ENCODE measurements at places on chromosomes 3 and 15.
A peak's percentile ranks its signal among the peaks of the same experiment; 100 is the strongest.

- DNase-seq = no peak
Measured at GRCh38 chr15:81146466-81146865, 12.4 kb downstream of the CFAP161 start.

DNA sequence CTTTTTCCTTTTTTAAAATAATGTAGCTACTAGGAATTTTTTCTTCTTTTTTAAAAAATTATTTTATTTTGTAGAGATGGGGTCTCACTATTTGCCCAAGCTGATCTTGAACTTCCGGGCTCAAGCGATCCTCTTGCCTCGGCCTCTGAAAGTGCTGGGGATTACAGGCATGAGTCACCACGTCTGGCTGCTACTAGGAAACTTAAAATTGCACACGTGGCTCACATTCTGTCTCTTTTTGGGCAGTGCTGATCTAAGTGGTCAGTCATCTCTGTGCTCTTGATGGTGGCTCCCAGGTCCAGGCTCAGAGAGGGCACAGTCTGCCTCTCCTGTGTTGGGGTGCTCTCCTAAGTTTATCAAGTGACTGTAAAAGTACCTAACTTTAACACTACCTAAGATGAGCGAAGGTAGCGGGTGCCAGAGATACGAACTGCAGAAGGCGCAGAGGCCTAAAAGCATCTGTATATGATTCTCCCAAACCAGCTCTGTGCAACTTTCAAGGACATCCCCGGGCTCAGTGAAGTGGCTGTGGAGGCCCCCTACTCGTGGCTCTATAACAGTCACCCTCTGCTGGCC lies 52.9 kb upstream of the SEC13 start:
- peak; percentile 63 for DNase-seq

- no peak for DNase-seq
Measured at GRCh38 chr3:184648636-184649035, 63.2 kb downstream of the MAGEF1 start.

DNA sequence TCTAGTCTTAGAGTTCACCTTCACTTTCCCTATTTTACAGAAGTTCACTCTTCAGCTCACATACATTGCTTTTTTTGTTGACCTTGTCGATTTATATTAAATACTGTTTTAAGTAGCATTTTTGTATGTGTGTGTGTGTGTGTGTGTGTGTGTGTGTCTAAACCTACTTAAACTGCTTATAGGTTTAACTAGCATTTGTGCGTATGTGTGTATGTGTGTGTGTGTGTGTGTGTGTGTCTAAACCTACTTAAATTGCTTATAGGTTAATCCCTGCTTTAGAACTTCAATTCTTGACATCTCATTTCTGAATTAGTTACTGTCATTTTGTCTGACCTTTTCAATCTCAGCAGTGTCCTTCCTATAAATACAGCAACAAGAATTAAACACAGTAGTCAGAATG lies 254.8 kb upstream of the EPHA3 start:
- DNase-seq = no peak

DNA sequence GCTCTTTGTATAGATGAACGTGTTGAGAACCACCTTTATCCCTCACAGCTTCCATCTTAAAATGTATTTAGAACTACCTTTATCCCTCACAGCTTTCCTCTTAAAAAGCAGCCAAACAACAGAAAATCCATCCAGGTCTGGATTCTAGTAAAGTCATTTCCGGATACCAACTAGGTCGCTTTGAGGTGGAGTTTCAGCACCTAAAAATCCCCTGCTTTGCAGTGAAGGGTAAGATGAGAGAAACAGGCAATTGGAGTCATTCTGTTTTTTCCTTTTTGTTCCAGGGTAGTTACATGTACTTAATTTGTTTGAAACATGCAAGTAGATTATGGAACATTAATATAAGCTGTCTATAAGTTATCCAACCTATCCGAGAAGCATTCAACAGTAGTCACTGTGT lies 192.0 kb downstream of the UBE2E2 start:
- DNase-seq = no peak

DNA sequence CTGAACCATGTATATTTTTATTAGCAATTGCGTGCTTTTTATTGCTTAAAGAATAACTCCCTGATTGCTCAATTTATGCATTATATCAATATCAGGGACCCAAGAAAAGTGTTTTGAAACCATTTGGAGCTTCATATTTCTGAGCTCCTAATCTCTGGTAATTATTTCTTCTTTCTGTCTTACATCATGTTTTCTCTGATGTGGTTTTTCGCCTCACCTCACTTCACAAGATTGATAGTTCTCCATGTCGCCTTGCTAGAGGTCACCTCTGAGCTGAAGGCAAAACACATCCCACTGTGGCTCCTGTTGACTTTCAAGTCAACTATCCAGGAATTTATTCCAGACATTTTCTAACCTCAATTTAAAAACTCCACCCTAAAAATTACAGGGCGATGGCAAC lies 837.4 kb downstream of the CADM2 start:
- DNase-seq = no peak

GRCh38 chr15:84762840-84763572 lies 14.6 kb downstream of the ZNF592 start:
- DNase-seq = no peak

DNA sequence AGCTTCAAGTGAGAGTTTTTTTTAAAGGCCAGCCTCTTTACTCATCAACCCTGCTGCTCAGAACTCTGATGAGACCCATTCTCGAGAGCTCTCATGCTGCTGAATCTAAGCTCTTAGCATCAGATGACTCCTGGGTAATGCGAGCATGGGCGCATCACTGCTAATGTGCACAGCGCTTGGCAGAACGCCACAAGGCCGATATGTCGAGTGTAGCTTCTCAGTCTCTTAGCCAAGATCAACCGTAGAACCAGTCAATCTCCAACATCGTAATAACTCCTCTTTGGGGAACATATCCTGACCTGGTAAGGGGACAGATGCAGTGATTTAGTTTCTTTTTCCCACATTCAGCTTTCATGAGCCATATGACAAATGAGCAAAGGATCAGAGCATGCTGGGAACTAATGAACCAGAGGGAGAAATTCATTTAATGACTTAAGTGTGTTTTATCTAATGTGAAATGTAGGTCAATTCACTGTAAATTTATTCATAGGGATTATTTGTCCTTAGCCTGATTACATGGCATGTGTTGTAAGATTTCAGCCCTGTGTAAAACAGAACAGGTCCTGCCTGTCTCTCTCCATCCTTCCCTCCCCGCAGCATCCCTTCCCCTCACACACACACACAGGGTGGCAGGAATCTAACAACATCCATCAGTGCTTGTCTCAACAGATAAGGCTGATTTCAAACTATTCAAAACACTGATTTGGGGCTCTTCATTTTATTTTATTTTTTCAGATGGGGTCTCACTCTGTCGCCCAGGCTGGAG lies 195.4 kb upstream of the C2CD4B start:
- no peak for DNase-seq

DNA sequence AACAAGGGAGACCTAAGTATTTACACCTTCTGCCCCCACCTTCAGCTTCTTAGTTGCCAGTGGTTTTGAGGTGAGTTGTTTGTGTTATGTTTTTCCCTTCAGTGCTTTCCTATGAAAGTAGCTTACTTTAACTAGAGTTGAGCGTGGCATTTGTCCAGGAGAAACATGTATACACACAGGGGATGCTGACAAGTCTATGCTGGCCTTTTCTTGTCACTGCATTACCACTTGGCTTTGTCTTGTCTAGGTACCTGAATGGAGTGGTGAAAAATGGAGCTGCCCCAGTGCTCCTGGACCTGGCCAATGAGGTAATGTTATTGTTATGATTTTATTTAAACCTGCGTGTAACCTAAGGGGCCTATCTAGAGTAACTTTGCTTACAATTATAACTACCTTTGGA lies 74.4 kb downstream of the CDIN1 start:
- peak; percentile 53 for DNase-seq

DNA sequence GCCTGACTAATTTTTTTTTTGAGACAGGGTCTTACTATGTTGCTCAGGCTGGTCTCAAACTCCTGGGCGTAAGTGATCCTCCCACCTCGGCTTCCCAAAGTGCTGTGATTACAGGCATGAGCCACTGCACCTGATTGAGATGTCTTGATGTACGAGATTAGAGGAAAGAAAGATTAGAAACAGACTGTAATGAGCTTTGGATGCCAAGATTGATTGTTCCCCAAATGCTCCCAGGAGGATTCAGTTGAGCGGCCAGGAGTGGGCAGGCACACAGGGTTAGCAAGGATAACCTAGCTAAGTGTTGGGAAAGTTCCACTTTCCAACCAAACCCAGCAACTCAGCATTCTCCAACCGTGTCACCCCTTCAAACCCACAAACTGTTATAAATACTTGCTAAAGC lies 63.7 kb downstream of the SRGAP3 start:
- DNase-seq = no peak

GRCh38 chr15:85620690-85621049 lies 174.1 kb downstream of the KLHL25 start:
- peak; percentile 60 for DNase-seq

- DNase-seq = no peak
Measured at GRCh38 chr15:77032052-77032646, 37.2 kb downstream of the PSTPIP1 start.

DNA sequence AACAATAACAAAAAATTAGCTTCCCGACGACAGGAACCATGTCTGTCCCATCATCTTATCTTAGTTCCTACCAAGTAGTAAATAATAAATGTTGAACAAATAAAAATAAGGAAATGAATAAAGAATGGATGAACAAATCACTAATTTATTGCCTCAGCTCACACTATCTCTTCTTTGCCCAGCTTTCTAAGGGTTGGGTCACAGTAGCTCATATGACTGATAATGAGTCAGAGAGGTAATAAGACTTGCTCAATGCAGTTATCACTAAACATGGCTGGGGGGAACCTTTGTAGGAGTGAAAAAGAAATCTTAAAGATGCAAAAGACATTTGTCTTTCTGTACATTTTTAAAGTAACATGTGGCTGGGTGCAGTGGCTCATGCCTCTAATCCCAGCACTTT lies 182.2 kb downstream of the WDR76 start:
- peak; percentile 57 for DNase-seq

- peak; percentile 76 for DNase-seq
Measured at GRCh38 chr15:80861731-80862170, 82.6 kb downstream of the CEMIP start.

DNA sequence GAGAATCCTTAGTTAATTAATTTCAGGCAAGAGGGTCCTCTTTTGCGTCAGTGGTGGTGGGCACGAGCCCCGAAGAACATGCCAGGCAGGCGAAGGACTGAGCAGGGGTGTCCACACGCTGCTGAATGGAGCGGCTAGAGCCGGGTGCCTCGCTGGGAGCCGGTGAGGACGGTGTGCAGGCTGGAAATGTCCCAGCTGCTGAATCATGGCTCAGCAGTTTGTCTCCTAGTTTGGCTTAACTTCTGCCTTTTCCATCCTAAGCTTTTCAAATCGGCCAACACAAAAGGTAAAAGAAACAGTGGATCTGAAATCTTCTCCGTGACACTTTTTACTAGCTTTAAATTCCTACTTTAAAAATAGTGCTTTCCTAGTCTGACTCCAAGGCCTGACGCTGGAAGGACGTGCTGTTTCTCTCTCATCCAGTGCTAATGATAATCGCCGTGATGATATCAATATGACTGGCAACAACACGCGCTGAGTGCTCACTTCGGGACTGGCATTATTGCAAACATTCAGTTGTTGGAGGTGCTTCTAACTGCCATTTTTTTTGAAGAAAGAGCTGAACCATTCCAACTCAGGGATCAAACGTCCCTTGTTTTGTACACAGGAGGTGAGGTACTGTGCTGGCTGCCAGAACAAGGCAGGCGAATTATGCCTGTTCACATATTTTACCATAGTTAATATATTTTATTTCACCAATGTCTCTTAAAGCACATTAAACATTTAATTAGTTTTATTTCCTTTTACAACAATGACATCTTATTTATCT lies 19.8 kb downstream of the PCSK6 start:
- DNase-seq = no peak

- no peak for DNase-seq
Measured at GRCh38 chr3:154764856-154765640, 315.1 kb upstream of the MME start.

GRCh38 chr3:96813820-96814650 lies at the start of gene EPHA6:
TSS of gene EPHA6 (plus strand) at chr3:96814594.
- DNase-seq = peak; percentile 72

DNA sequence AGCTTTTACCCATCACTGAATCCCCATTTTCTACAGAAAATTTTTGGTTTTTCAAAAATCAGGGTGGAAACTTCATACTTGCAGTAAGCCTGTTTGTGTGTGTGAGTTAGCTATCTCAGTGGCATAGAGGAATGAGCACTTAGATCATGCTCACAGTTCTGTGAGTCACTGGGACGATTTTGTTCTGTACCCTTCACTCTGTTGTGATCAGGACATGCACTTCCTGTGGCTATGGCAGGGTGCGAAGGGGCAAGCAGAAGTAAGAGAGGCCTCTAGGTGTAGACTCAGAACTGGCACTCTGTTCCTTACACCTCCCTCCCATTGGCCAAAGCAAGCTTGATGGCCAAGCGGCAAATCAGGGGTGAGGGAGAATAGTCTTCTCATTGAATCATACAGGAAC lies 11.6 kb downstream of the NIPA2 start:
- DNase-seq = no peak

GRCh38 chr15:66007663-66008262 lies 138.5 kb downstream of the RAB11A start:
- DNase-seq = no peak

DNA sequence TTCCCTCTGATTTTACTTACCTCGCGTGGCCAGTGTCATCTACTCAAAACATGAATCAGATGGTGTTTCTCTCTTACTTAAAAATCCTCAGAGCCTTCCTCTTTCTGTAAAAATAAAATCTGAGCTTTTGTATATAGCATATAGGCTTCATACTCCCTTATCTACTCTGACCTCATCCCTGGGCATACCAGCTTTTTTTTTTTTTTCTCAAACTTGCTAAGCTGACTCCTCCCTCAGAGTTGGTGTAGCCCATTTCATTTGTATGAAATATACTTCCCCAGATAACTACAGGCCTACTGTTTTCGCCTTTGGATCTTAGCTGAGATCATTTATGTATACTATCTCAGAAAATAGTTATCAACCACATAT lies 648.9 kb upstream of the ALCAM start:
- DNase-seq = no peak

DNA sequence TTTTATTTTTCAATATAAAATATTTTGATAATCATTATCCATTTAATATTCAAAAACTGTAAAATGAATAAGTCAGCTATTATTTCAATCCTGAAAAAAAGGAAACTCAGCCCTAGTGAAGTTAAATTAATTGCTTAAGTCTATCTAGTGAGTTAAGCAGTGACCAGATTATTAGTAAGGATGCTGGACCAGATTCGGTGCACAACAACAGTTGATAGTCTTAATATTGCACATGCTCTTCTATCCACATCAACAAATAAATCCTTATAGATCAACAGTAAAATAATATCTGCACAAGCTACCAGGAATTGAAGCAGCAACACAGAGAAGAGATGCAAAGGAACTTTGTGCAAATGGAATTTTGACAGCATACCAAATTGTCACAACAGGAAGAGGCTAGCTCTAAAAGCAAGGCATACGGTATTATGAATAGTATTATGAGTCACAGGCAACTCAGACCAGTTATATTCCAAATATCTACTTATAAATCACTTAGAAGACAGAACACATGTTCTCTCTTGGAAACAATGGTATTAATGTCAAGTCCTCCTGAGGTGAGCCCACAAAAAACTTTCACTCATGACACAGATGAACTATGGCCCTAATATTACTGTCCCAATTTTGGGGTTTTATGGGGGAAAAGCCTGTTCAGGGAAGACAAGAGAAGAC lies 24.9 kb downstream of the VPS13C start:
- DNase-seq = peak; percentile 34

Data from MCF 10A (cell line).